ENCODE measurements at places on chromosomes 2 and 18. TPM values are rescaled to one million over a fixed set of nuclear protein-coding genes. Genes with fewer than 3 reads are reported as not detected.

Gene CENPA
- total RNA-seq: 1.9 TPM

Gene CTAGE1
- not detected for total RNA-seq

Gene RAPH1
- 36.5 TPM for total RNA-seq

DNA sequence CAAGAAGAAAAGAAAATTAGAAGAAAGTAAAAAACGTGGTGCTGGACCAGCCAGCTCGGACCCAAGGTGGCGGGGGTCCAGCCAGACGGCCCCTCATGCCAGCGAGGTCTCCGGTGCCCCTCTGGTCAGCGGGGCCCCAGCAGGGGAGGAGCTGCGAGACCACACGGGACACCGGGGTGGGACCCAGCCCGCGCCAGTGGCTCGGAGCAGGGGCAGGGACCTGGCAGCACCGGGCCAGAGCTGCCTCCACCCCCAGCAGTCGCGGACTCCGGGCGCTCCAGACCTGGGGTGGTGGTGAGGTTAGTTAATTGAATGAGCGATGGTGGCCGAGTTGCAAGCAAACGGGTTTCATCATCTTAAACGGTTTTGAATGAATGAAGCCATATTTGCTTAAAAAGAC, 289.9 kb upstream of the MC4R start:
- H3K4me1 ChIP-seq: no peaks in the 10 kb centered on the region
- no peak overlapping the region for H3K27ac ChIP-seq
- H3K27me3 ChIP-seq: no peaks in the 10 kb centered on the region
- no peaks in the 10 kb centered on the region for H3K36me3 ChIP-seq
- H3K4me3 ChIP-seq: no peak overlapping the region

- no peak overlapping the region for H3K27ac ChIP-seq
- no peaks in the 10 kb centered on the region for H3K27me3 ChIP-seq
Measured at GRCh38 chr2:240413813-240414429, 21.5 kb upstream of the GPC1 start.

DNA sequence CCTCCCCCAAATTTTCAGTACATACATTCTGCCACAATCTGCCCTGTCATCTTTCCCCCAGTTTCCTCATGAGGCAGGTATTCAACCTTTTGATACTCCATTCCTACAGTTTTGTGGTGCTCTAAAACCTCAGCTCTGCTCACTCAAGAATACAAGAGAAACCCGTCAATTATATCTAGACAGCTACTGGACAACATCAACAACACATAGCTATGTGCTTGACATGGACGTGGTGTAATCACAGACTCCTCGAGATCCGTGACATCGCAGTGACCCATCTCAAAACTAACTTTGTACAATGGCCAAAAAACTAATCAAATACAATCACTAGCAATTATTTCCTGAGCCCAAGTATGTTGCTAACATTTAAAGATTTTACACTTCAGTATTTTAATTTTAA, 23.6 kb downstream of the WDSUB1 start:
- H3K36me3 ChIP-seq: no peaks in the 10 kb centered on the region
- no peaks in the 10 kb centered on the region for H3K27me3 ChIP-seq
- peak overlapping the region; percentile 86 for H3K27ac ChIP-seq
- H3K4me1 ChIP-seq: peaks cover 33% of the 10 kb centered on the region
- no peak for DNase-seq

GRCh38 chr2:207502577-207503198, 27.1 kb upstream of the CREB1 start:
- peaks cover 49% of the 10 kb centered on the region for H3K4me1 ChIP-seq
- H3K4me3 ChIP-seq: no peak overlapping the region
- no peaks in the 10 kb centered on the region for H3K36me3 ChIP-seq
- no peaks in the 10 kb centered on the region for H3K27me3 ChIP-seq
- H3K27ac ChIP-seq: no peak overlapping the region

- no peaks in the 10 kb centered on the region for H3K27me3 ChIP-seq
- no peak overlapping the region for H3K4me3 ChIP-seq
- no peak for DNase-seq
- H3K36me3 ChIP-seq: no peaks in the 10 kb centered on the region
- H3K4me1 ChIP-seq: peaks cover 10% of the 10 kb centered on the region
- H3K27ac ChIP-seq: no peak overlapping the region
Measured at GRCh38 chr18:64271246-64271645, 122.4 kb upstream of the LINC00305 start.

Data from cardiac muscle cell (in vitro differentiated cells and primary cell).